Calu3 (cell line): ENCODE measurements at places on chromosomes 11 and 22. TPM values are rescaled to one million over a fixed set of nuclear protein-coding genes. Genes with fewer than 3 reads are reported as not detected.
A peak's percentile ranks its signal among the peaks of the same experiment; 100 is the strongest.

The MMP8 gene
- not detected in 2 replicates for total RNA-seq

DNA sequence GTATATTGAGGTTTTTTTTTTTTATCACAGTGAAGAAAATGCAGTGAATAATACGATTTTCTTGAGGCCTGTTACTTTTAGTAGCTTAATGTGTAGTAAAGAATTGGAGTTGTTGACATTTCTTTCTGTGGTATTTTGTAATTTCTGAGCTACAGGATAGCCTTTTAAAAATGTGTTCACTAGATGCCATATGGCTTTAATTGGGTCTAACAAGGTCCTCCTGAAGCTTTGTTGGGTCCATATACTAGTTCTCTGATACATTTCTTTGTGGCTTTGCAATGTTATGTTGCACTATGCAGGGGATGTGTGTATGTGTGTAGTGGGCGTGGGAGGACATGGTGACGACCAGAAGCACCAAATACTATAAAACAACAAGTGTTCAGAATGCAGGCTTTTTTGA, 25.1 kb downstream of the FBXO7 start:
- no peak overlapping the region for H3K4me3 ChIP-seq
- peaks cover 25% of the 10 kb centered on the region for H3K36me3 ChIP-seq
- no peaks in the 10 kb centered on the region for H3K4me1 ChIP-seq
- no peak overlapping the region for H3K27ac ChIP-seq

The CD3D gene
- not detected in 2 replicates for total RNA-seq

GRCh38 chr11:9905960-9906791, 242.3 kb downstream of the SWAP70 start:
- no peaks in the 10 kb centered on the region for H3K27me3 ChIP-seq
- no peak overlapping the region for H3K4me3 ChIP-seq
- no peak for DNase-seq
- H3K4me1 ChIP-seq = peaks cover 23% of the 10 kb centered on the region
- H3K36me3 ChIP-seq = no peaks in the 10 kb centered on the region

GRCh38 chr22:44575381-44576268, 77.6 kb upstream of the RTL6 start:
- DNase-seq = no peak
- no peak overlapping the region for H3K27ac ChIP-seq
- no peaks in the 10 kb centered on the region for H3K4me1 ChIP-seq
- H3K36me3 ChIP-seq = no peaks in the 10 kb centered on the region
- H3K27me3 ChIP-seq = peaks cover 100% of the 10 kb centered on the region
- H3K4me3 ChIP-seq = no peak overlapping the region

The CCDC34 gene
- 17.6 and 21.6 TPM in 2 replicates for total RNA-seq

The MUC6 gene
- 0.73 and 4.6 TPM in 2 replicates for total RNA-seq

The PTPRCAP gene
- 0.51 and 1.3 TPM in 2 replicates for total RNA-seq

DNA sequence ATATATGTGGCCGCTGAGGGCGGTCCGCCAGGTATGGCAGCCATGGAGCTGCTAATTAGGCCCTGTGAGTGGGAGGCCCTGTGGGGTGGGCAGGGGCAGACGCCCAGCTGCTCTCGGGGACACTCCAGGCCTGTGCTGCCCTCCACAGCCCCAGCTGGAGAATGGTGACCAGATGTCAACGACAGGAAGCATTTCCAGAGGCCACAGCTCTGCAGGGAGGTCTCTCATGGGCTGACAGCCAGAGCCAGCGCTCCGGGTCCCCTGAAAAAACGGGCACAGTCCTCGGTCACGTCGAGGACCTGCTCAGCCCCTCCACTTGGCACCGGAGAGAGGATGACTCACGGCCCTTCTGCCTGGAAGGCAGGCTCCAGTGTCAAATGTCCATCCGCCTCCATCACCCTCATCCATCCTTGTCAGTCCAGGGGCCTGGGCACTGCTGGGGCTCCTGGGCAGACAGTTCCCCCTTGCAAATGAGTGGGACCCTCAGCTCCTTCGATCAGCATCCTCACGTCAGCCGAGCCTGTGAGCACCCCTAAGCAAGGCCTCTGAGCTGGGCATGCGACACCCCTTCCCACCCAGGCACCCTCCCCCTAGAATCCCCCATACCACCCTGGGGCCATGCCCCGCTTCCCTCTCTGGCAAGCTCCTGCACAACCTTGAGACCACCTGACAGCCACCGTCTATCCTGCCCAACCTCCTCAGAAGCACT, 1.9 kb downstream of the BID start:
- H3K4me1 ChIP-seq = peaks cover 31% of the 10 kb centered on the region
- DNase-seq = peak; percentile 61
- no peaks in the 10 kb centered on the region for H3K27me3 ChIP-seq
- peaks cover 45% of the 10 kb centered on the region for H3K36me3 ChIP-seq

GRCh38 chr11:63553759-63554158, 9.4 kb downstream of the PLAAT2 start:
- peaks cover 5% of the 10 kb centered on the region for H3K36me3 ChIP-seq
- no peak overlapping the region for H3K27ac ChIP-seq
- H3K27me3 ChIP-seq = no peaks in the 10 kb centered on the region
